ENCODE measurements at places on chromosomes 1 and 21.
A peak's percentile ranks its signal among the peaks of the same experiment; 100 is the strongest.

GRCh38 chr1:19124273-19124672, 85.8 kb downstream of the UBR4 start:
- DNase-seq = no peak

DNA sequence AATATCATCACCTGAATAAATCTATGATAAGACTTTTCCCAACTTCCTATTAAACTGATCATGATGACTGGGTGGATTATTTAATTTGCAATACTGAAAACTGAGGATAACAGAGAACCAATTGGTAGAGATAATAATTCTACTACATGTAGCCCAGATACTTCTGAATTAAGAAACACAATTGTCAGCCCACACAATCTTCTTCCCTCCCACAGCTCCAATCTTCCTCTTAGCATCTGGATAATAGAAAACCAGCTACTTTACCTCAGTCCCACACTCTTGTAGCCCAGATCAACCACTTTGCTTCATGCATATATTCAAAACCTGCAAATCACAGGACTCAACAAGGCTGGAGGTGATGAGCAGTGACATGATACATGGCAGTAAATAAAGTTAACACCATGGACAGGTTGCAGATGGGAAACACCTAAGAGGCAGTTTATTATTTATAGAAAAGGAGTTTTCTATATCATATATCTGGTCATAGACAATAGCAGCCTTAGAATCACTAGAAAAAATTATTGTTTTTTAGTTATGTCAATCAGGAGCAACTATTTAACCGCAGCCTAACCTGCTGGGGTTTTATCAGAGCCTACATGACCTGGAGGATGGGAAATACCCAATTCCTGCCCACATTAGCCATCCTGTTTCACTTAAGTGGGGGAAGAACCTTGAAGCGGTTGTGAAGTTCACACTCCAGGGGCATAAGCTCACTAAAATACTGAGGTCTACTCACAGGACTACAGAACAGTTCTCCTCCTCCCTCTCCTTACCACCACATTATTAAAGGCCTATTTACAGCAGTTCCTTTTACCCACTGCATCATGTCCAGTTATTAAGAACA, 16.7 kb downstream of the FRRS1 start:
- no peak for DNase-seq

DNA sequence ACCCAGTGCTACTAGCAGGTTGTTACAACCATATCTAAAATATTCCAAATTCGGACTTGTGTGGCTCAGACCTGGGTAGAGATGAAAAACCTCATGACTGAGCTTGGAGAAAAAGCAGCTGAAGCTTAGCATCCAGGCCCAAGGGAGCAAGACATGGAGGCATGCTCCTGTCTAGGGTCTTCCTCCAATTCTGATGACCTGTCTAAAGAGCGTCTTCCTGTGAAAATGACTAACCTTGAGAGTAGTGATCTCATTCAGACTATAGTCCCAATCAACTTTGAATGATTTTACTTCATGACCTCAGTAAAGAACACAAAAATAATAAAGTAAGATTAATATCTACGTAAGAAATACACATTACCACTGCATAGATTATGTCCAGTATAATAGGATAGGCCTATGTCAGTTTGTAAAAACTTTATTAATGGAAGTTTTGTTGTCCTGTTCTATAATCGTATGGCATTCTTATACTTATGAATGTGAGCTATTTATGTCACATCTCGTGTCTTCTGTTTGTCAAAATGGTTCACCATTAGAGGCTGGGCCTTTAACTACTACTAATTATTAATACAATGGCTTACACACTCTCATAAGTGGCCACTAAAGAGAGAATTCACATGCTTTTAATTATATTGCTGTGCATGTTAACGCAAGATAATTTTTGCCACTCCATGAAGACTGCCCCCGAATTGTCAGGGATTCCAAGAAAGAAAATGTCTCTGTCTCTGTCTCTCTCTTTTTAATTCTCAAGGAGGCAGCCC, 201.3 kb downstream of the NCAM2 start:
- no peak for DNase-seq

- DNase-seq = peak; percentile 2
Measured at GRCh38 chr1:121587777-121588176, 403.0 kb downstream of the SRGAP2C start.

GRCh38 chr1:61268546-61269240, 186.3 kb downstream of the NFIA start:
- DNase-seq = no peak
